Activated CD8-positive, alpha-beta memory T cell treated with anti-CD3 and anti-CD28 coated beads for 48 hours (primary cell): ENCODE measurements at places on chromosomes 6 and 20.

DNA sequence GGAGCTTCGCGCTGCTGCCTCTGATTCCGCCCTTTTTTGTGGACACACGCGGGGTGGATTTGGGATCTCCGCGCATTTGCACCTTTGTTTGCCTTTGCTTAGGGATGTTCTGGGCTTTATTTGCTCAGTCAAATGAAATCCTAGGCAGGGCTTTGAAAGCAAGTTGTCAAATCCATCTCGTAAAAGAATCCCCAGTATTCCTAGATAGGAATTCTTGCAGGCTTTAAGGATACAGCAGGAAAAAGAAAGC is 453 bp downstream of the CEP57L1 start:
- no peak for DNase-seq

DNA sequence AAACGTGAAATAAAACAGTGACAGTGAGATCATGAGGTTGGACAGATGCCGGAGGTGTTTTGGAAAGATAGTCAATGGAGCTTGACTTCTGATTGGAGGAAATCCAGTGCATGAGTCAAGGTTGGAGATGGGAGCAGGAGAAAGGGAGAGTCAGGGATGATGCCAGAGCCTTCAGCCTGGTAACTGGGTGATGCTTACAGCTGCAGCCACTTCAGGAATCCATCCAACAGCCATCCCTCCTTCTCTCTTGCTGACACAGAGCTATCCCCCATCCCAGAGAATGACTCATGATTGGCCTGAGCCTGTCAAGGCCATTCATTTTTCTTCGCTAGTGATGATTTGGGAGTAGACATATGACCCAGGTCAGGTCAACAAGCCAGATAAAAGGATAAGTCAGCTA is 112.8 kb downstream of the SAMD5 start:
- DNase-seq = no peak

DNA sequence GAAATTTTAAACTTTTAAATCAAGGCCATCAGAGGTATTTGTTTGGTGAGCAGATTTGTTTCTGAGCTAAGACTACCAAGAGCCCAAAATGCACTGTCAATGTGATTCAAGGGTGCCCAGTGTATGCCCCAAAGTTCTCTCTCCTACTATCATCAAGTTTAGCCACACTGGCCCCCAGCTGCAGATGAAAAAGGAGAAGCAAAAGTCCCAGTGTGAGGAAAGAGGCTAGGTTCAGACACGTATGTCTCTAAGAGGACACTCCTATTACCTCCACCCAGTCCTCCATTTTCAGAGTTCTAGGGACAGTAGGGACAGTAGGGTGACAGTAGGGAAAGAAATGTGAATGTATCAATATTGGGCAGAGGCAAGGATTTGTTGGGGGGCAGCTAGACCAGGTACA is 230.8 kb downstream of the CD83 start:
- no peak for DNase-seq

GRCh38 chr6:86203044-86203443 is 560.4 kb upstream of the SYNCRIP start:
- no peak for DNase-seq

- no peak for DNase-seq
These were observed 454.1 kb upstream of the NOX3 start for GRCh38 chr6:155909710-155910109.

GRCh38 chr6:20707870-20708269 is 173.6 kb downstream of the CDKAL1 start:
- no peak for DNase-seq

GRCh38 chr6:4819706-4820283 is 43.6 kb downstream of the CDYL start:
- DNase-seq = no peak

DNA sequence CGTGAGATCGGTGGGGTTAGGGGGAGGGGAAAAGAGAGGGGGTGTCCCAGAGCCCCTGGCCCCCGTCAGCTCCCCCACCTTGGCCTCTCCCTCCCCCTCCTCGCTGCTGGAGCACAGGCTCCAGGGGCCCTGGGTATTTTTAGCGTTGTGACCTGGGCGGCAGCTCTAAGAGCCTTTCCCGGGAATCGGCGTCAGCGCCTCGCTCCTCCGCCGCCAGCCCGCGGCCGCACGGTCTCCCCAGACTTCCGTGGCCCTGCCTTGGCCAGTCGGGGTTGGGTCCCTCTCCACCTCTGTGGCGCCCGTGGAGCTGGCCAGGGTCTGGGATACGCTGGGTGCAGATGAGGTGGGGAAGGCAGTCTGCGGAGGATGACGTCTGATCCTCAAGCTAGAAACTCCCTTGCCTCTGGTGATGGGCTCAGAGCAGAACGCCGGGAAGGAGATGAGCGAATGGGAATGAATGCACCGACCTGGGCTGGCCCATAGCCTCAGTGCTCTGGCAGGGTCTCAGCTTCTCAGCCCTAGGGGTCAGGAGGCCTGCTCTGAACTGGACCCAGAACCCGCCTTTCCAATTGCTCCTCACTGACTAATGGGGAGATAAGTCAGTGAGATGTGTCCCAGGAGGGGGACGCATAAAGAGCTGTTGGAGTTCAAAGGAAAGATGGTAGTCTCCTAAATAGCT is 883 bp upstream of the DBNDD2 start:
- no peak for DNase-seq

DNA sequence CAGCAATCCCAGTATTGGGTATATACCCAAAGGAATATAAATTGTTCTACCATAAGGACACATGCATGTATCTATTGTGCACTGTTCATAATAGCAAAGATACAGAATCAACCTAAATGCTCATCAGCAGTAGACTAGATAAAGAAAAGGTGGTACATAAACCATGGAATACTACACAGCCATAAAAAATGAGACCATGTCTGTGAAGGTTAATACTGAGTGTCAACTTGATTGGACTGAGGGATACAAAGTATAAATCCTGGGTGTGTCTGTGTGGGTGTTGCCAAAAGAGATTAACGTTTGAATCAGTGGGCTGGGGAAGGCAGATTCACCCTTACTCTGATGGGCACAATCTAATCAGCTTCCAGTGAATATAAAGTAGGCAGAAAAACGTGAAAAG is 86.9 kb downstream of the MAN1A1 start:
- no peak for DNase-seq

DNA sequence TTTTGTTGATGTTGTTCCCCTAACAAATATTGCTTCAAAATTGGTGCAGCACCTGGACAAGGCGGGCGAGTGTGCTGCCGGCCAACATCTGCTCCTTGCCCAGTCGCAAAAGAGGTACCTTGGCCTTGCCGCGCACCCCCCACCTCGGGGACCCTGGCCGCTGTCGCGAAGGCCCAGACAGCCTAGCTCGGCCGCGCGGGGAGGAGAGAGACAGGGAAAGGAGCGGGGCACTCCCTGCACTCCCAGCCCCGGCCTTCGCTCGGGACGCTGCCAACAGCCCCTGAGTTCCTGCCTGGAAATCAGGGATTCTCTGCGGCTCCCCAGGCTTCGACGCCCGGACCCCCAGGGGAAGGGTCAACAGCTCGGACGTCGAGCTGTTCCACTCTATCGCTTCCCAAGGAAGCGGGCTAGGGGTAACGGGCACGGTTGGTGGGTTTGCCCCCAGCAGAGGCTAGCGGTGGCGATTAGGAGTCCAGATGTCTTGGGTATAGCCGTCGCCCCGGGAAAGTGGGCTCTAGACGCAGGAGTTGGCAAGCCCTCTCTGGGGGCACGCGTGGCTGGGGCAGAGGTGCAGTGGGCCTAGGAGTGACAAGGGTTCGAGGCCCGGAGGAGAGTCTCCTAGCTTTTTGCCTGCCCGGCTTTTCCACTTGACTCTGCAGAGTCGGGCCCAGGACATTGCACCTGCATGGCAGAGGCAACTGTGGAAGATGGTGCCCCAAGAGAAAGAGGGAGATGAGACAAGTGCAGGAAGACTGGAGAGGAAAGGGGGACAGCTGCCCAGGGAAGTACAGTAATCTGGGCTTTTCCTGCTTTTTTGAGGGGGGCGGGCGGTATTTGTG is 8.2 kb downstream of the POU3F2 start:
- no peak for DNase-seq

DNA sequence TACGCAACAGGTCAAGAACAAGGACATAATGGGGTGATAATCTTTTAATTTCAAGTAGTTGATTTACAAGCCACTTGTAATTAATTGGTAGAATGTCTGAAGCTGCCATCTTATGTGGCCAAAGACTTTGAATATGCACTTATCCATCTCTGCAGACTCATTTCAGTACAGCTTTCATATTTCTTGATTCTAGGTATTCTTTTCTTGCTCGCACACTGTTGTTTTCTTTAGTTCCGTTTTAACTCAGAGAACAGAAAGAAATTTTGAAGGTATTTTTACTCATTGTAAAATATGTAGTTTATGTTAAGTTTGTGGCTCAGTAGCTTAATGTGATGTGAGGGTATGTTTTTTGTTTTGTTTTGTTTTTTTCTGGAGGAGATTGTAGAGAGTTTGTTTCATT is 73.9 kb downstream of the UBR2 start:
- no peak for DNase-seq

- DNase-seq = no peak
These were observed 68.1 kb upstream of the SNRPB2 start for GRCh38 chr20:16661756-16662155.

- DNase-seq = no peak
These were observed 41.1 kb downstream of the HNF4A start for GRCh38 chr20:44396369-44397130.

DNA sequence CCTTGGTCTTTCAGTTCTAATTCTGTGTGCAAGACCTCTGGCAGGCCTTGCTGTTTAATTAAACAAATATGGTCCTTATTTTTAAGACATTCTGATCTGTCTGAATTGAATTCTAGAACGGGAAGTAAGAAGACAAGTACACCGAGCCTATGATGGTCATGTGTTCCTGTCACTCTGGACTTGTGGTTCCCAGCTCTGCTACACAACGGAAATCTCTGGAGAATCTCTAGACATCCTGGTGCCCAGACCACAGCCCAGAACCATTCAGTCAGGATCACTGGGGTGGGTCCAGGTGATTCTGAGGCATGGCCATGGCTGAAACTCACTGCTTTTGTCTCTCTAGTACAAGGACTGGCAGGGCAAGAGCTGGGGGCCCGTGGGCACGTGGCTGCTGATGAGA is 15.9 kb upstream of the KCNK16 start:
- DNase-seq = no peak

GRCh38 chr6:130252527-130253237 is 29.9 kb upstream of the SAMD3 start:
- no peak for DNase-seq

GRCh38 chr20:63086421-63087235 is 79.9 kb upstream of the BHLHE23 start:
- no peak for DNase-seq

- DNase-seq = no peak
These were observed 38.8 kb upstream of the SIRPA start for GRCh38 chr20:1856424-1856823.
